LNCaP clone FGC (cell line): ENCODE measurements at places on chromosomes 11 and 22.

DNA sequence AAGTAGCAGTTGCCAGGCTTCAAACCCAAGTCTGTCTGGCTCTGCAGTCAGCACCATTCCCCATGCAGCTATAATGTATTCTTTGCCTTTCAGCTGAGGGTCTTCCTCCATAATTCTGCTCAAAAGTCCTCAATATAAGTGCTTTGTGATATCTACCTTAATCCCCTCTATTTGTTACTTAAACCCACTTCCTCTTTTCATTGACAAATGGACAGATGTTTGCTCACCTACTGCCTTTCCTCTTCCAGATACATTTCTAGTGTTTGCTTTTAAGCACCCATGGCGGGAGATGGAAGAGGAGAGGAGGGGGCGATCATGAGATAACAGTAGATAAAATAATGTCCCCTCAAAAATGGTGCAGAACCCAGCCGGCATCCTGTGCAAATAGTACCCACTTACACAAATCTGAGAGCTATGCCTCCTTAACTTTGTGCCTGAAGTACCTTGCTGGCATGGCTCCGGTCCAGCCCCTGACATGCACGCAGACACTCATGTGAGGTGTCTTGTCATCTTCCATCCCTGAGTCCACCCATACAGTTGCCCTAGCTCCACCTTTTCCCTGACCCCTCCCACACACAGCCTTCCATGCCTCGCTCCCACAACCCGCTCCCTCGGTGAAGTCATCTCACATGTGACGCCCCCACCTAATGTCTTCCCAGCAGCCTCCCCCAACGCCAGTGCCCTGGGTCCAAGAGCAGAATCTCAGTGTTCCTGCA lies 109.6 kb downstream of the TRIM29 start:
- DNase-seq: no peak

DNA sequence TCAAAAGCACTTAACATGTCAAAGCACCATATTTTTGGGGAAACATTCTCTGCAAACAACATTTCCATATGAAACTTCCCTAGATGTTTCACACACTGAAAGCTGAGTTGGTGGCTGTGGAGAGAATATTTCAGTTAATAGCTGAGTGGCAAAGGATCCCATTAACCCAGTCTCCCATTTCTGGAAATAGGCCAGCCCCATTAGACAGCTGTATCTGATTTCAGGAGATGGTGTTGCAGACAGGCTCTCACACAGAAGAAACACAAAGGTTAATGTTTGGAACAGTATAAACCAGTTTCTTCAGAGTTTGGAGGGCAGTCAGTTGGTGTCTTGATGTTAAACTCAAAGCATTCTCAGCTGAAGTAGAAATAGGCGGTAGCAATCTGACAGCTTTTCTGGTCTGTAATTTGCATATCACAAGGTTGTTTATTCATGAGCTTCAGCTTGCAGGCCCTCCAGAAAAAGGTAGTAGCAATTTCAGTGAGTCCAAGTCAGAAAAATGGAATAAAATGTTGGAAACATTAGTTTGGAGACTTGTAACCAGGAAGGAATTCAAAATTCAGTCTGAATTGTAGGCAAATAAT lies 15.5 kb upstream of the ZBTB44 start:
- DNase-seq: no peak

- no peak for DNase-seq
Measured at GRCh38 chr11:115709297-115709696, 205.1 kb upstream of the CADM1 start.

DNA sequence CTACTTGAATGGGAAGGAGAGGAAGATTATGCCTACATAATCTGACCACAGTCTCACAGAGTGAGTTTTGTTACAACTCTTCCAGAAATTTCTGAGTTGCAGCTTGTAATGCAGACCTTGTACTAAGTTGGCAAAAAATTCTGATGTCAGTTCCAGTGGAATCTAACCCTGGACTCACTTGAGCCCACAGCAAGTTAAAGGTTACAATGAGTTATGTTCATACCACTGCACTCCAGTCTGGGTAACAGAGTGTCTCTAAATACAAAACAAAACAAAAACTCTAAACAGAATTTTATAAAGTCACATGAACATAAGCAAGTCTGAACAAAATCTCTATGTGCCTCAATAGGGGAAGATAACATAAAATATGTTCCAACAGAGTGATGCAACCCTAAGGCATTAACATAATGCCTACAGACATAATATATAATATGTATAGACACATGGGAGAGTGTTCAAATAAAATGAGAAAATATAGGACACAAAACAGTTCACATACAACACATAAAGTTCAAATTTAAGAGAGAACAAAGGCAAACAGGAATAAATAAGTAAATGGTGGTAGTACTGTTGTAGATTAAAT lies 1.1 kb downstream of the GLYAT start:
- DNase-seq: no peak

GRCh38 chr11:64893194-64894069 lies 15.0 kb upstream of the EHD1 start:
- DNase-seq: no peak

DNA sequence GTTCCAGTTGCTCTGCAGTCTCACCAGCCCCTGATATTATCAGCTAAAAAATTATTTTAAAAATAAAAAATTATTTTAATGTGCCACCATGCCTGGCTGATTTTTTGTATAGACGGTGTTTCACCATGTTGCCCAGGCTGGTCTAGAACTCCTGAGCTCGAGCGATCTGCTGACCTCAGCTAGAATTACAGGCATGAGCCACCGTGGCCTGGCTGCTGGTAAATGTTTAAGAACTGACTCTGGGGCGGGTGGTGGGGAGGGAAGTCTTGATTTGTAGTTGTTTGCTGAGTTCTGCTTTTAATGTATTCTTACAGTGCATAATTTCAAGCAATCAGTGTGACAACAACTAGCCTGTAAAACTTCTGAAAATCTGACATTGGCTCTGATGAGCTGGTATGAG lies 120.9 kb upstream of the PLET1 start:
- DNase-seq: no peak

DNA sequence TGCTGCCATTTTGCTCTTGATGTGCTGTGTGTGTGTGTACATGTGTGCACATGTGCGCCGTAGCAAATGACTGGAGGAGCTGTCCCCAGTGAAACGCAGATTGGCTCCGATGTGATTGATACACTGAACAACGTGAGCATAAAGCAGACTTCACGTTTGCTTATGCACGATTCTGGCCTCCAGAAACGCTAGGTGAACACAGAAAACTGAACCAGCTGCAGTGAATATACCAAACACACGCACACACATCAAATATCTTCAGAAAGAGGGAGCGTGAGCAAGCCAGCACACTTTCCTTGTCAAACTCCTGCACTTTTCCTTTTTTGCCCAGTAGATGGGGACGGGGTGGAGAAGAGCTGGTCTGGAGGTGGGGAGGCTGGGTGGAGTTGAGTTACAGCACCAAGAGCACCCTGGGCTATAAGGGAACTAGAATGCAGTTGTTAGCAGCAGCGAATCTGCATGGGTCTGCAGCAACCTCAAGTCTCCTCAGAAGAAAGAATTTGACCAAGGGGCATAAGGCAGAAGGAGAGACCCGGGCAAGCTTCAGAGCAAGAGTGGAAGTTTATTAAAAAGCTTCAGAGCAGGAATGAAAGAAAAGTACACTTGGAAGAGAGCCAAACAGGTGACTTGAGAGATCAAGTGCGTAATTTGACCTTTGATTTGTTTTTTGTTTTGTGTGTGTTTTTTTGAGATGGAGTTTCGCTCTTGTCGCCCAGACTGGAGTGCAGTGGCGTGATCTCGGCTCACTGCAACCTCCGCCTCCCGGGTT lies 77.8 kb upstream of the CADM1 start:
- DNase-seq: no peak

DNA sequence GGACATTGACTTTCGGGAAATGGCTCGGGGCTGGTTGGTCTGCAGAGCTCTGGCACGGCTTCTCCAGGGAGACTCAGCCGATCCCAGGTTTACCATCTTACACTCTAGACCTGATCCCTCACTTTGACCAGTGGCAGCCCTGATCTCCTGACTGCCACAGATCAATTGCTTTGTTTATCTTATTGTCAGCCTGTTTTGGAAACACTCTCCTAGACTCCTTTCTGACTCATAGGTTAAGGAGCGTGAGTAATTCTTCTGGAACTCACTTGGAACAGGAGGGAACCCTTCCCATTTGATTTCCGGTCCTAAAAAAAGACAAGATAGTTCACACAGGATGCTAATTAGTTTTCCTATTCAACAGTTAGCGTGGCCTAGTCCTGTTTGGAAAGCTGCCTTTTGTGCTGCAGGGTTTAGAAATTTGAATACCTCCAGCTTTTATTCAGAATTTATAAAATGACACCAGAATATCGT lies 16.0 kb upstream of the BMAL1 start:
- no peak for DNase-seq

GRCh38 chr11:14336507-14337503 lies 22.2 kb downstream of the RRAS2 start:
- DNase-seq: no peak

GRCh38 chr22:38696606-38697424 lies 3.9 kb downstream of the JOSD1 start:
- DNase-seq: no peak

DNA sequence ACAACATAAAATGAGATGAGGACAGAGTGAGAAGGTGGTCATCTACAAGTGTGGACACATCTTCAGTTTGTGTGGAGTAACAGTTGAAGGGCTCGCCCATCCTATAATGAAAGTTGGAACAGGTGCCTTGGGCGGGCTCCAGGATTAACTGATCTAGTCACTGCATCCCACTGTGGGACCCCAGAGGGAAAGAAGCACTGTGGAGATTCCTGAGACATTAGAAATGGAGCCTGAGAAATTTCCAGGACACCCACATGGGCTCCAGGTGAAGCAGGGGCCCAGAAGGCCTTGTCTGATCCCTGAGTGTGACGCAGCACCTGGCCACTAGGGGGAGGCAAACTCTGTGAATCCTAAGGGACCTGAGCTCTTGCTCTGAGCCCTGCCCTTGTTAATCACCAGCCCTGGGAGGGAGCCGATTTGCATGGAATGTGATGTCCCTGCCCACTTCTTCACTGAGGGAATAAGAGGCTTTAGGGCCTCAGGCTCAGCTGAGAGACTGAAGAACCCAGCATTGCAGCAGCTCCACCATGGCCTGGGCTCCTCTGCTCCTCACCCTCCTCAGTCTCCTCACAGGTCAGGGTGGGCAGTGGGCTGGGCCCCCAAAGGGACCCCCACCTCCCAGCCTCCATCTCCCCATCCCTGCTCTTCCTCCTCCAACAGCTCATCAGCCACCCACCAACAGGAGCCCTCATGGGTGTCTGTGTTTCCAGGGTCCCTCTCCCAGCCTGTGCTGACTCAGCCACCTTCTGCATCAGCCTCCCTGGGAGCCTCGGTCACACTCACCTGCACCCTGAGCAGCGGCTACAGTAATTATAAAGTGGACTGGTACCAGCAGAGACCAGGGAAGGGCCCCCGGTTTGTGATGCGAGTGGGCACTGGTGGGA lies 98.4 kb downstream of the VPREB1 start:
- DNase-seq: peak; percentile 50

DNA sequence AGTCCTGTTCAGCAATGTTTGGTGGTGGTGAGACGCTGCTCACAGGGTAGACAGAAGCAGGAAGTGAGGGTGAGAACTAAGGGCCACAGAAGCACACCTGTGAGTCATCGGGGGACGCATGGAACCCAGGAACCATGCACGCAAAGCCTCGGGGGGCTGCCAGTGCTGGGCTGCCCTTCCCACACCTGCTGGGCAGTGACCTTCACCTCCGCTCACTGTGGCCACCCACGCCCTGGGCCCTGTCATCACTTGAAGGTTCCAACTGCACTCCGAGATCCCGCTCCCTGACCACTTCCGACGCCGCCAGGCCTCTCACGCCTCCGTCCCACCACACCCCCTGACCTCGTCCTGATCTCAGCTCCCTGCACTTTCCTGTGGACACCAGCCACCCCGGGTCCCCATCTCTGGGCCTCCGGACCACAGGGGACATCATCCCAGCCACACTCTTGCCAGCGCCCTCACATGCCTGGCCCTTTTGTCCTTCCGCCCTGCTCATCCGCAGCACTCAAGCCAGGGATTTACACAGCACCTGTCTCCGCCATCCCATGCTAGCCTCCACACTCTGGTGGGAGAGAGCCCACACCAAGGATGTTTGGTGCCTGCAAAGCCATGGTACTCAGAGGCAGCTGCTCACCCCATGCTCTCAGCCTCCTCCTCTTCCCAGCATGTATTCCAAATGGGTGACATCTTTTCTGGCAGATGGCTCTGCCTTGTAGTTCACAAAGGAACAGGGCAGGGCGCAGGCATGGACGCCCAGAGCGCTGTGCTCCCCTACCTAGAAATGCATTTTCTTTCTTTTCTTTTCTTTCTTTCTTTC lies 23.1 kb upstream of the ATXN10 start:
- no peak for DNase-seq

DNA sequence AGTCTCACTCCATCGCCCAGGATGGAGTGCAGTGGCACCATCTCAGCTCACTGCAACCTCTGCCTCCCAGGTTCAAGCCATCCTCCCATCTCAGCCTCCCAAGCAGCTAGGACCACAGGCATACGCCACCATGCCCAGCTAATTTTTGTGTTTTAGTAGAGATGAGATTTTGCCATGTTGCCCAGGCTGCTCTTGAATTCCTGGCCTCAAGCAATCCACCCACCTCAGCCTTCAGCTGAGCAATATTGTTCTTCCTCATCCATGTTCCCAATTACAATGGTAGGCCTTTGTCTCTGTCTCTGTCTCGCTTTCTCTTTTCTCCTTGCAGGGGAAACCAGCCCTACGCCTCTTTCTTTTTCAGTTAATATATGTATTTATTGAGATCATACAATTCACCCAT lies 10.3 kb downstream of the HSPA8 start:
- no peak for DNase-seq

- no peak for DNase-seq
Measured at GRCh38 chr22:16800358-16800757, 24.9 kb downstream of the XKR3 start.

DNA sequence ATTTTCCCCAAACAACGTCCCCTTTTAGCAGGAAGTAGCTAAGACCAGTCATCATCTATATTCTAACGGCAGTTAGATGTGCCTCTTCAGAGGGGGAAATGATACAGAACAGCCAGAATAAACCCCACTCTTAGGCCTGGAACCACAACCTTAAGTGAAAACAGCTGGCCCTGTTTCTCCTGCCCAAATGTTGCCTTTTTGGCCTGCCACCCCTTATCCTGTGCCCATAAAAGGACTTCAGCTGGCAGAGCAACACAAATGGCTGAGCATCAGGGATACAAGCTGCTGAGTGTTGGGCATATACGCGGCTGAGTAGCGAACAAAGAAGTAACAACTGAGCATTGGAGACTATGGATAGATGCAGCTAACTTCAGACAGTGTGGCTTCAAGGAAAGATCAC lies 1491.4 kb downstream of the LRRC4C start:
- DNase-seq: no peak

DNA sequence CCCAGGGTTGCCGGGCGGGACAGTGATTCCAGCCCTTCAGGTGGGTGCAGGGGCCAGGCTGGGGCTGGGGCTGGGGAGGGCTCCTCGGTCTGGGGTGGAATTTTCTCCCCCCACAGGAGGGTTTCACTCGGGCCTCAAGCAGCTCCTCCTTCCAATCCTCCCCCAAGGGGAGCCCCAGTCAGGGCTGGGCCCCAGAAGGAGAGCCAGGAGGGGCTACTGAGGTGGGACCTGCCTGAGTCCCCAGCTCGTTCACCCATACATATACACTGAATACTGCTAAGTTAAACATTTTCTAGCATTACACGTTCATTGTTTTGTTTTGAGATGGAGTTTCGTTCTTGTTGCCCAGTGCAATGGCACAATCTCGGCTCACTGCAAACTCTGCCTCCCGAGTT lies 1.5 kb upstream of the CRACR2B start:
- no peak for DNase-seq
